Hematopoietic multipotent progenitor cell treated with erythropoietin and hydrocortisone succinate and interleukin-3 and kit ligand, for 4 days (in vitro differentiated cells): ENCODE measurements at places on chromosomes 7 and 10.

DNA sequence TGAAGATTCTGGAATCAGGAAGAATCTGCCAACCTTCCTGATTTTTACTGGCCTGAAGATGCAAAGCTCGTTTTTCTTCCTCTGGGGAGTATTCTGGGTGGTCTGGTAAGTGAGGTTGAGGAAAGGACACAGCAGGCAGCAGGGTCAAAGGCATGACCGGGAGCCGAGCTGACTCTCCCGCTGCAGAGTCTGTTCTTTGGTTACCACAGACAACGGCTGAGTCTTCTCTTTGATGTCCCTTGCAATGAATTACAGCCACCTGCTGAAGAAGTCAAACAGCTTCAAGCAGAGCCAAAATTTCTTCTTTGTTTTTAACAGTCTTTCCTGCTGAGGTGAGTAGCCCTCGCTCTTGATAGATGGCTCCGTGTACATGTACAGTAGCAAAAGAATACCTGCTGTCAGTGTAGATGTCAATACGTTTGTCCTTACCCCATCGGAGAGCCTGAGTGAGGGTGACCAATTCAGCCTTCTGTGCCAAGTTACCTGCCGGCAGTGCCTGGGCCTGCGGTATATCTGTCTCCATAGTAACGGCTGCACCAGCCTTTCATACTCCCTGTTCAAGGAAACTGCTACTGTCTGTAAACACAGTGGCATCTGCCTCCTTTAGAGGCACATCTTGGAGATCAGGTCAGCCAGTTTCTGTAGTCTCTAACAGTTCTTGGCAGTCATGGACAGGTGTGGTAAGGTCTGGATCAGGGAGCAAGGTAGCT is 76.4 kb downstream of the PRR15 start:
- DNase-seq = no peak

GRCh38 chr7:134992626-134993179 is 6.4 kb downstream of the AGBL3 start:
- DNase-seq = no peak

DNA sequence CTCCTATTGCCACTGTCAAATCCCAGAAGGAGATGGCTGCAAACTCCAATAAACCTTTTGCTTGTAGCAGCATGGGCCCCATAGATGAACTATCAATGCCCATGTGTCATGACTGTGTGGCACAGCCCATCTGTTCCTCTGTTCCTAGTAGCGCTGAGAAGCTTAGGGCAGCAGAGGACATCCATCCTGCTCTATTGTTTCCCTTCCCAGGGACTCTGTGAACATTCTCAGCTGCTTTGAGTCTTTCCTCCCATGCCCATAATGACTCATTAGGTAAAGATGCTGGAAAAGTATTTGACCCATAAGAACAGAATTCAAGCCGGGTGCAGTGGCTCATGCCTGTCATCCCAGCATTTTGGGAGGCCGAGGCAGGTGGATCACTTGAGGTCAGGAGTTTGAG is 28.3 kb downstream of the STMP1 start:
- DNase-seq = no peak

DNA sequence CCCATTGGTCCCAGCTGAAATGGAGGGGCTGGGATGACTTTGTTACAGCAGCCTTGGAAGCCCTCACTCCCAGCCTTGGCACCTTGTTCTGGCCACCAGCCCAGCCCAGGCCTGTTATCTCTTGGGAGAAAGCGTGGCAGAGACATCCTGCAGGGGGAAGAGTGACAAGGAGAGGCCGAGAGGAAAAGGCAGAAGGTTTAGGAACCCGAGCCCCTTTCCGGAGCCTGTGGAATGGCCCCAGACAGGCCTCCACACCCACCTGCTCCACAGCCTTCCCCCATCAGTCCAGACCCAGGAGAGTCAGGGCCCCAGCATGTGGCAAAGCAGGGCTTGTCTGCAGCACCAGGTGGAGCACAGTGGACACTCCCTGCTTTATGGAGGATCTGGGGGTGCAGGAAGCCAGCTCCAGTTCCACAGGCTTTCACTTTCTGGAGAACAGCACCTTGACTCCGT is 24.1 kb upstream of the TRIM8 start:
- DNase-seq = no peak

- DNase-seq = no peak
Observed at GRCh38 chr7:131826960-131827359, 270.5 kb upstream of the PODXL start.

DNA sequence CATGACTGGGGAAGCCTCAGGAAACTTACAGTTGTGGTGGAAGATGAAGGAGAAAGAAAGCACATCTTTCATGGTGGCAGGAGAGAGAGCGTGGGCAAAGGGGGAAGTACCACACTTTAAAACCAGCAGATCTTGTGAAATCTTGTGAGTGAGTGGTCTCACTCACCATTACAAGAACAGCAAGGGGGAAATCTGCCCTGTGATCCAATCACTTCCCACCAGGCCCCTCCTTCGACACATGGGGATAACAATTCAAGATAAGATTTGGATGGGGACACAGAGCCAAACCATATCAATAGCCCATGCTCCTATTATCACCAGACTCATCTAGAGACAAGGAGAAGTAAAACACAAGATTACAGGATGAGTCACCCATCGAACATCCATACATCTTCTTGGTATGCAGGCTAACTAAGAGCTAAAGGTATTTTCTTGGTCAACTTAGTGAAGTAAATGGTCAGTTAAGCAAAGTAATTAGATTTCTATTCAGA is 55.3 kb upstream of the YAE1 start:
- DNase-seq = peak; percentile 57
